ENCODE measurements at places on chromosomes 2 and 18.

- no peak overlapping the region for H3K4me3 ChIP-seq
- no peak for DNase-seq
- no peaks in the 10 kb centered on the region for H3K27me3 ChIP-seq
- no peak overlapping the region for H3K27ac ChIP-seq
These were observed 6.1 kb downstream of the DCTN1 start for GRCh38 chr2:74373985-74374384.

- no peaks in the 10 kb centered on the region for H3K36me3 ChIP-seq
- no peaks in the 10 kb centered on the region for H3K27me3 ChIP-seq
- no peak overlapping the region for H3K4me3 ChIP-seq
These were observed 321.2 kb upstream of the TMEFF2 start for GRCh38 chr2:192515937-192516336.

- DNase-seq: no peak
- H3K4me3 ChIP-seq: no peak overlapping the region
- peaks cover 15% of the 10 kb centered on the region for H3K4me1 ChIP-seq
- H3K27me3 ChIP-seq: no peaks in the 10 kb centered on the region
- H3K36me3 ChIP-seq: peaks cover 5% of the 10 kb centered on the region
- no peak overlapping the region for H3K27ac ChIP-seq
These were observed 81.9 kb downstream of the EHBP1 start for GRCh38 chr2:62787386-62787785.

GRCh38 chr2:179855673-179856072 lies 5.7 kb downstream of the ZNF385B start:
- peaks cover 8% of the 10 kb centered on the region for H3K4me1 ChIP-seq
- no peak overlapping the region for H3K4me3 ChIP-seq
- no peaks in the 10 kb centered on the region for H3K36me3 ChIP-seq
- H3K27me3 ChIP-seq: peaks cover 25% of the 10 kb centered on the region

DNA sequence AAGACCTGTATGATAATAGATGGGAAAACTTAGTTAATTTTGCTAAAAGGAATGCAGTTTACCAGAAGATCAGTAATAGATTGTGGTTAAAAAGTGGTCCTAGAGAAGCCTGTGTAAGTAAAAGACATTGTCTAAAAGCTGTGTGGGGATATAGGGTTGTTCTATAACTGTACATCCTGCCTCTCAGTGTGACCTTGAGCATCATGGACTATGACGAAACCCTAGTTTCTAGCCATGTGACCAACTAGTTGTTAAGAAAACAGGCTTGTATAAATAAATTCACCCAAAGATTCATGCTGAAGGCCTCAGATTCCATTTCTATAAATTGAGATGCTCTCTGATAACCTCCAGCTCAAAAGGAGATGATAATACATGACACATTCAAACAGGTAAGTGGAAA lies 160.7 kb downstream of the IKZF2 start:
- H3K27me3 ChIP-seq: no peaks in the 10 kb centered on the region
- no peak overlapping the region for H3K4me3 ChIP-seq
- no peak for DNase-seq

DNA sequence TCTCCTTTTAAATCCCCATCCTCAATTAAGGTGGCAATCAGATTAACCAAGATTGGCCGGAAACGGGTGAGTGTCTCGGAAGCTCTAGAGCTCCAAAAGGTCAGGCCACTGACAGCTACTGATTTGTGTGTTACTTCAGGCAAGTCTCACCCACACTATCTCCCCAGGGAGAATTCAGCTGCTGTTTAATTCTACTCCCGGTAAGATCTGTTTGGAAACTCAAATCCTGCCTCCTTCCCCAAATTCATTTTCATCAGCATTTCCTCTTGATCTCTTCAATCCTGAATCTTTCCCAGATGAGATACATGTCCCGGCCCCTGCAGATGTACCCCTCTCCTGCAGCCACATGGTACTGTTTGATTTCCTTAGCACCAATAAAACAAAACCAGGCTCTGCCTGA lies 34.9 kb downstream of the EFR3B start:
- H3K36me3 ChIP-seq: no peaks in the 10 kb centered on the region
- no peak overlapping the region for H3K4me3 ChIP-seq
- no peak overlapping the region for H3K27ac ChIP-seq
- H3K27me3 ChIP-seq: peaks cover 11% of the 10 kb centered on the region

- DNase-seq: no peak
- no peaks in the 10 kb centered on the region for H3K36me3 ChIP-seq
- no peaks in the 10 kb centered on the region for H3K27me3 ChIP-seq
- no peak overlapping the region for H3K27ac ChIP-seq
- no peak overlapping the region for H3K4me3 ChIP-seq
These were observed 603.7 kb upstream of the GCFC2 start for GRCh38 chr2:76314271-76315020.

Data from activated naive CD4-positive, alpha-beta T cell treated with anti-CD3 and anti-CD28 coated beads for 36 hours (primary cell).